GM12864 (cell line): ENCODE measurements at places on chromosomes 3 and 15.

- DNase-seq: no peak
Observed at GRCh38 chr3:133442518-133442917, 42.7 kb downstream of the BFSP2 start.

- DNase-seq: no peak
Observed at GRCh38 chr3:139636511-139636910, 41.3 kb downstream of the NMNAT3 start.

- DNase-seq: no peak
Observed at GRCh38 chr3:71854706-71855105, 69.8 kb upstream of the PROK2 start.

- no peak for DNase-seq
Observed at GRCh38 chr3:189646853-189647542, 15.8 kb downstream of the TP63 start.

- no peak for DNase-seq
Observed at GRCh38 chr15:66827039-66827697, 125.1 kb downstream of the SMAD6 start.
